ENCODE measurements at places on chromosomes 4 and X.
A peak's percentile ranks its signal among the peaks of the same experiment; 100 is the strongest.

DNA sequence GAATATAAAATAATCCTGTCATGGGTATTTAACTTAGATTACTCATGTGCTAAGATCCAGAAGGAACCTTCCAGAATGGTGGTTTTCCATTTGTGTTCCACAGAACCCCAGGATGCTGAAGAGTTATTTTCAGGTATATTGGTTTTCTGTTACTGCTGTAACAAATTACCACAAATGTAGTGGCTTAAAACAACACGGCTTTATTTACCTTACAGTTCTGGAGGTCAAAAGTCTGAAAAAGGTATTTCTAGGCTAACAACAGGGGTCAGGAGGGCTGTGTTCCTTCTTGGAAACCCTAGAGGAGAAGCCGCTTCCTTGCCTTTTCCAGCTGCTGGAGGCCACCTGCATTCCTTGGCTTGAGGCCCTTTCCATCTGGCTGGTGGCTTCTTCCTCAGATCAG is 57.9 kb upstream of the HPSE start:
- DNase-seq = no peak

DNA sequence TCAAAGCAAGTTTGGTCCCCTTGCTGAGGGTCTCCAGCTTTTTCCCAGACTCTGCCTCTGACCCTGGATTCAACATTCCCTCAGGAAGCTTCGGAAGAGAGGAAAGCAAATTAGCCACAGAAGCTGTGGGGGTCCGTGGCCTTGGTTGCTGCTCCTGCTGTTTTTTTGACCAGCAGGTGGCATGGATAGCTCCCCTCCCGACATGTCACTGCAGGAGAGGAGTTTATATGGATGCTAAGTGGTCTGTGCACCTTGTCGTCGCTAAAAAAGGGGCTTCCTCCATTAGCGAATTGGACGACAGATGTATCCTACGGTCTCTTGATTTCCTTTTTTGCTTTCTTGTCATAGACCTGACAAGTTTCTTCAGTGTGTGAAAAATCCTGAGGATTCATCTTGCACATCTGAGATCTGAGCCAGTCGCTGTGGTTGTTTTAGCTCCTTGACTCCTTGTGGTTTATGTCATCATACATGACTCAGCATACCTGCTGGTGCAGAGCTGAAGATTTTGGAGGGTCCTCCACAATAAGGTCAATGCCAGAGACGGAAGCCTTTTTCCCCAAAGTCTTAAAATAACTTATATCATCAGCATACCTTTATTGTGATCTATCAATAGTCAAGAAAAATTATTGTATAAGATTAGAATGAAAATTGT is 70.2 kb downstream of the CD38 start:
- DNase-seq = peak; percentile 60

GRCh38 chrX:38701073-38701472 is 100.2 kb upstream of the MID1IP1 start:
- DNase-seq = no peak

GRCh38 chr4:120873554-120873953 is 49.0 kb downstream of the PRDM5 start:
- no peak for DNase-seq

DNA sequence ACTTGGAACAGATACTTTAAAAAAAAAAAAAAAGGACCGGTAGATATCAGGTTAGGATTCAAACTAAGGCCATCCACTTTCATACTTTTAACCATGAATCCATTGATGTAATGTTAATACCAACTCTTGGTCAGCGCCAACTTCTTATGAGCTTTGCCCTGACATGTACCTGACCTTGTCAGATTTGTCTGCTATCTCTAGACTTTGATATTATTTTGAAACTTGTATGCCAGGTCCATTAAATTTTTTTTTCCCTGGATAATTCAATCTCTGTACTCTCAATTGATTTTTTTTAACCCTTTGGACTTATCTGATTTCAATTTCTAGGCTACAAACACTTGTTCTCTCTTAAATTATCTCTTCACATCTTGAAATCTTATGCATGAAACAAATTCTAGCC is 27.2 kb upstream of the UGT2B7 start:
- no peak for DNase-seq

DNA sequence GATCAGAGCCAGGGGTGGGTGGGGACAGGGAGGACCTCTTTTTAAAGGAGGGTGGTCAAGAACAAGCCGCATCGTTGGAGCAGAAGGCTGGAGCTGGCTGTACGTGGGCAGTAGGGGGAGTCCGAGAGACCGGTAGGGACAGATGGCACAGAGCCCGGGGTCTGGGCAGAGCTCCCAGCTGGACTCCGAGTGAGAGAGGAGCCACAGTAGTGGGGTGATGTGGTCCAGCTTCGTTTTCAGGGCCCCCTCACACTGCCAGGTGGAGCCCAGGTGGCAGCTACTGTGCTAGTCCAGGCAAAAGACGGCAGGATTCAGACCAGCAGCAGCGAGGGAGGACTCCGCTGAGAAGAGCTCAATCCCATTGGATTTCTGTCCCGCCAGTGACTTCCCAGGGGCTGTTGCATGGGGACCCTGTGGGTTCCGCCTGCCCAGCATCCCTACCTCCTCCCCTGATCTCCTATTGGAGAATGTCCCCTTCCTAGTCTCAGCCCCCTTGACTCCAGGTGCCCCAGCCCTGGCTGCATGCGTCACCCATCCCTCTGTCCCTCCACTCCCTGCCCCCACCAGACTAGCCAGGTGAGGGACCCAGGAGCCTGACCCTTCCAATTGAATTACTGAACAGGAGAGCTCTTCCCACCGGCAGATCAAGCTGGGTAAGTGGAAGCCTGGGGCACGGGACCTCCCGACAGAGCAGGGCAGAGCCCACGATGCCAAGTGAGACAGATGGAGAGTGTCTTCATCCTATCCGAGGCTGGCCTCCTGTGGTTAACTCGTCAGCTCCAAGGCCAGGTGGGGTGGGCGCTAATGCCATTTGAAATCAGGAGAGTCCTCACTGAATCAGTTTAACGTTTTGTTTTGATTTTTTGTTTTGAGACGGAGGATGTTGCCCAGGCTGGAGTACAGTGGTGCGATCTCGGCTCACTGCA is 2.9 kb downstream of the ARHGAP4 start:
- no peak for DNase-seq
